ENCODE measurements at places on chromosomes 5 and 9.

GRCh38 chr9:20508242-20508641 lies 114.1 kb downstream of the MLLT3 start:
- no peak for DNase-seq

- no peak for DNase-seq
Observed at GRCh38 chr9:108395421-108395820, 460.4 kb downstream of the ACTL7B start.

GRCh38 chr5:59021286-59021673 lies 438.4 kb downstream of the RAB3C start:
- DNase-seq = no peak

GRCh38 chr9:124665391-124666058 lies 105.6 kb downstream of the NR6A1 start:
- DNase-seq = no peak

GRCh38 chr5:94901191-94901979 lies 282.9 kb downstream of the SLF1 start:
- DNase-seq = no peak

GRCh38 chr9:12801663-12802062 lies 26.8 kb downstream of the LURAP1L start:
- no peak for DNase-seq

- DNase-seq = no peak
Observed at GRCh38 chr9:117407436-117408022, 7.3 kb downstream of the ASTN2 start.

- peak; percentile 72 for DNase-seq
Observed at GRCh38 chr5:1103505-1104326, 8.1 kb downstream of the SLC12A7 start.

DNA sequence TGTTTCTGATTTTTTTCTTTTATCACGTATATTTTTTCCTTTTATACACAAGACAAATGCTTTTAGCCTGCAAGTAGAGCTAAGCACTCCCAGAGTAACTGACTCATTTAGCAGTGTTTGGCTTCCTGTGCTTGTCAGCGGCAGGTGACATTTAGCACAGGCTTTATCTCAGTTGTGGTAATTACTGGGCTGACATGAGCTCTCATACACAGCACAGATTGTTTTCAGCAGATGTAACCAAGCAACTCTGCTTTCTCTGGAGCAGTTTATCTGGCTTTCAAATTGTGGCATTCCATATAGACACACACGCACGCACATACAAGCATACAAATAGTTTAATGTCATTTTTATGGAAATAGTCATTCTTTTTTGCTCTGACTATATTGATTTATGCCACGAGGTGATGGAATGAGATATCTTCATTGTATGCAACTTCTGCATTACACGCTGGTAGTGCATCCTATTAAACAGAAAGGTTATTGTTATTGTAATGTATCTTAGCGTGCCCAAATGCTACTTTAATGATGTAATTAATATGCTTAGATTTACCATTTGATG lies 379.0 kb upstream of the GRAMD2B start:
- no peak for DNase-seq

- no peak for DNase-seq
Observed at GRCh38 chr9:108683245-108683644, 172.5 kb downstream of the ACTL7B start.

DNA sequence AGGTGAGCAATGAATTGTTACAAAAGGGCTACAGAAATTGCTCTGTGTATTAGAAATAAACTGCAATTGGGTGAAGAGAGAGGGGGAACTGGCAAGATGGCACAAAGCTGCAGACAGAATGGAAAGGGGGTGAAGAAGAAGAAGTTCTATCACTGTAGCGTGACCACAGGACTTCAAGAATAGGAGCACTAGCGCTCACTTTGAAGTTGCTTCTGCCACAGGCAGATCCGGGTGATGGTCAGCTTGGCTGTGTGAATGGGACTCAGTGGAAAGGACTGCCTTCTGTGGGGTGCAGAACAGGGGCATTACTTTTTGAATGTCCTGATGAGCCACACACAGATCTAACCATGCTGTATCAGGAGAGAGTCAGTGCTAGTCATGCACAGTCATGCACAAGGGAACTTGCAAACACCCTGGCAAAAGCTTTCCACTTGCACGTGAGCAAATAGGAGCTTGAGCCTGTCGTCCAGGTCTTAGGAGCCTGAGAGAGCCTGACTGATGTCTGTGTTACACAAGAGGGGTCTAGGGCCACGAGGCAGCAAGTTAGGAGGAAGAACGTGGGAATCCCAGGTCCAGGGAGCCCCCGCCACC lies 16.3 kb downstream of the IL5 start:
- DNase-seq = no peak

GRCh38 chr5:143025971-143026370 lies 255.8 kb downstream of the ARHGAP26 start:
- no peak for DNase-seq

- DNase-seq = no peak
Observed at GRCh38 chr5:138874771-138875551, at the start of gene LRRTM2. TSS of gene LRRTM2 (minus strand) at chr5:138875335. CDS start at chr5:138874911, 424 bp downstream.

DNA sequence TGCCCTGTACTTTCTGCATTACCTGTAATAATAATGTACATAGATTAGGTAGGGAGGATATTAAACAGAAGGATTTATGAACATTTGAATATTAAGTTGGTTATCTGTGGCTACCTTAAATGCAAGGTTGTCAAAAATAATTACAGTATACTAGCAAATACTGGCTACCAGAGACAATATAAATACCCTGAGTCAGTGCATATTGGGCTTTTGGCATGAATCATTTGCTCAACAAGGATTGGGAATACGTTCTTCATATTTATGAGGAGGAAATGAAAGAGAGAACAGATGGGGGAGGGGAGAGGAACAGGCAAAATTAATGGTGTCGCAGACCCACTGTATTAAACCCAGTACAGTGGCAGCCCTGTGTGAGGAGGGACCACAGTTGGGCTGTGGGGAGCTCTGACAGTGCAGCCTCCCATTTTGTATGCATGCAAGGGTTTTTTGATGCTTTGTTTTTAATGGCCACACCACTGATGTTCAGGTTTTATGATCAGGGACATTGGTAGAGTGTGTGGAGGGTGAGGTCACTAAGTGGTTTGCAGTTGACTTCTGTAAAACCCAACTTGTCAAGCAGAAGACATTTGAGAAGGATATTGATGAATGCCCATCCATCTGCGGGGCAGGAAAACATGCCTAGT lies 56.9 kb downstream of the MVB12B start:
- no peak for DNase-seq

- no peak for DNase-seq
Observed at GRCh38 chr9:72980183-72980582, 27.3 kb upstream of the ALDH1A1 start.

DNA sequence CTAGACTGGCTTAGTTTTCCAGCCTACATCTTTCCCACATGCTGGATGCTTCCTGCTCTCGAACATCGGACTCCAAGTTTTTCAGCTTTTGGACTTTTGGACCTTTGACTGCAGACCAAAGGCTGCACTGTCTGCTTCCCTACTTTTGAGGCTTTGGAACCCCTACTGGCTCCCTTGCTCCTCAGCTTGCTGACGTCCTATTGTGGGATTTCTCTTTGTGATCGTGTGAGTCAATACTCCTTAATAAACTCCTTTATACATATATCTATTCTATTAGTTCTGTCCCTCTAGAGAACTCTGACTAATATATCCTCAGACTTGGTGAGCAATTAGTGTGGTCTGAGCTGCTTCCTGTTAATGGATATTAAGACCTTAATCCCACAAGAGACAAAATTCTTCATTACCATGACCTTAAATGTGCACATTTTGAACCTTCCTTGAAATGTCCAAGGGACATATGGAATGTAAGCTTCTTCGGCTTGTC lies 752.9 kb downstream of the CDH18 start:
- no peak for DNase-seq

DNA sequence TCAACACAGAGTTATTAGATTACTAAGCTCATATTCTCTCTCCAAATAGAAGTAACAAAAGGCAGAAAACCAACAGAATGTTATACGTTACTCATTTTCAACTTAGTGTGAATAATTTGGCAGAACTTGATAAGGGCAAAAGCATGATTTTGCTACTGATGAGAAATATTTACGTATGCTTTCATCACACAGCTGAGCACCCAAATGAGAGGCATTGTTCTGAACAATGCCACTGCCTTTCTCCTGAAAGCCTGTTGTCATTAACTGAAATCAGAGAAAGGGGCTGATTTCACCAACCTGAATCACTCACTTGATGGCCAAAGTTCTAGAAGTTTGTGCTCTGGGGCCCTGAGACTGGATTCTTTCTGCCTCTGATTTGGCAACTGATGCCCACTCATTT lies 367.5 kb upstream of the PTGER4 start:
- no peak for DNase-seq

DNA sequence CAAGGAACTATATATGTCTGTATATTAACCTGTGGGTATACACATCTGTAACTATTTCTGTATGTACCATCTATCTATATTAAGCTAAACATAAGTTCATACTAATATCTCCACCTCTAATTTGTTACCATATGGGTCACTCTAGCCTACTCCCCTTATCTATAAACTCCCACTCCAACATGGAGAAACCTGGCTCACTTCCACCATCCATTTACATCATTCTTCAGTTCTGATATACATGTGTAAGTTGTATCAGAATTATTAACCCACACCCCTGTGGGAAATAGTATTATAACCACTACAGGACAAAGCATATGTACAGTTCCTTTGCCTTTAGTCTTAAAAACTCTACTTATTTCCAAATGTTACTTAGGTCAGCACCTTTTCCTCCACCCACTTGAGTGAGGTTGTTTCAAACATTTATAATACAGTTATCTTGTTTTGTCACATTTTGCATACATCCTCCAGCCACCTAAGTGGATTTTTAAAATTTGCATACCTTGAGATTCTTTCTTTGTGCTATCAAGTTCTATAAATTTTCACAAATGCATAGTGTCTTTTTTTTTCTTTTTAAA lies 10.6 kb downstream of the NDFIP1 start:
- no peak for DNase-seq

DNA sequence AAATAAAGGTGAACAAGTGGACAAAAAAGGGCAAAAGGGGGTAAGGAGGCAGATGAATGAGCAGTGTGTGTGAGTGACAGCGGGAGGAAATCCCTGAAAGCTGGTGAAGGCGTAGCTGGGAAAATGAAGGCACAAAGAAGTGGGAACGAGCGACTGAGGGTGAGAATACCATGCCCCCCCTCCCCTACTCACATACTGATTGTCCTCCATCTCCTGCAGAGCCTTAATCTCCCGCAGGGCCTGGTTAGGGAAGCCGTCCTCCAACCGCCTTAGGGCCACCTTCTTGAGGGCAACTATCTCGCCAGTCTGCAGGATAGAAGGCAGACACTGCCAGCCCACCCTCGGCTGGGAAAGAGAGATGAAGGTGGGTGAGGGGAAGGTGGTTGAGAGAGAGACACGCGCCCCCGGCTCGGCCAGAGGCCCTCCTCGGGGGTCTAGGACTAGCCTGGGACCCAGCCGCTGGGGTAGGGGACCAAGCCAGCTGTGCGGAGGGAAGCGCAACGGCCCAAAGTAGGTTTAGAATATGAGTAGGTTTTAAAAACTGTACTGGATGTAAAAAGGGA lies 522 bp downstream of the CDK20 start:
- DNase-seq = no peak

GRCh38 chr9:114261026-114261425 lies 61.9 kb upstream of the ORM1 start:
- no peak for DNase-seq

DNA sequence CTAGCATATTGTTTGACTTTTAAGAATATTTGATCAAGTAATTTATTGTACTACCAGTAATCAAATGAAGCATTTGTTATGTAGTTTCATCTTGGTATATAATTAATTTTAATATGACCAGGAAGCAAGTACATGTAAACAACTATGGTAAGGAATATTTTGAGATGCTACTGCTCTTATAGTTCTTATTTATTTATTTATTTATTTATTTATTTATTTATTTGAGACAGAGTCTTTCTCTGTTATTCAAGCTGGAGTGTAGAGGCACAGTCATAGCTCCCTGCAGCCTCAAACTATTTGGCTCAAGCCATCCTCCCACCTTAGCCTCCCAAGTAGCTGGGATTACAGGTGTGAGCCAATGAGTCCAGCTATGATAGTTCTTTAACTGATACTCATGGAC lies 8.1 kb downstream of the PPIP5K2 start:
- no peak for DNase-seq

- DNase-seq = no peak
Observed at GRCh38 chr9:16223074-16223871, 647.2 kb downstream of the BNC2 start.

- DNase-seq = peak; percentile 28
Observed at GRCh38 chr5:75337366-75338021, 474 bp downstream of the HMGCR start.

DNA sequence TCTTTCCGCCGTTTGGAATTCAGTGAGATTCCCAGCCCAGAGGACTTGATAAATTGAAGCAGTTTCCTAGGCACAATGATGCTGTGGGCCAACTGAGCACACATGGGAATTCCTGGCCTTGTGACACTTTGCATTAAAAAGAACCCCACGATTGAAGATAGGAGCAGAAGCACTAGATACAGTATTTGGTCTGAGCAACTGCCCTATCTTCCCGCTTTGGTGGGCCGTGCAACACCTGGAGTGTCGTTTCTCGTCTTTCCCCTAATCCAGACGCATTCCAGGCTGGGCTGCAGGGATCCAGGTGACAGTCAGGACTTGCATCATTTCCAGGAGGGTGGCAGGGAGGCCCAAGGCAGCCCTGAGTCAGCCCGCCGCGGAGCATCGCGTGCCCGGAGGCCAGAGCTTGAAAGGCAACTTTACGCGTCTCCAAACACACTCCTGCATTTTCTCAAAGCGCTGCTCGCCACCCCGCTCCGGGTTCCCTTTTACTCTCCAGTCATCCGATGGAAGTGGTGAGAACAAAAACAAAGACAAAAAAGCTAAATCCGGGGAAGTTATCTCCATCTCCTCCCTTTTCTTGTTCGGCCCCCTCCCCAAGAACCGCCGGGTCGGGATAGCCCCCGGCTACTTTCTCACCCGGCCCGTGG lies 753 bp upstream of the STC2 start:
- no peak for DNase-seq

- no peak for DNase-seq
Observed at GRCh38 chr5:56233230-56233629, at the start of gene ANKRD55. TSS of gene ANKRD55 (minus strand) at chr5:56233330. CDS start at chr5:56232913, 417 bp downstream.

Data from breast epithelium (tissue), 4 donors.